ENCODE measurements at places on chromosomes 5 and 9.

- DNase-seq = no peak
These were observed 50.5 kb upstream of the FCN1 start for GRCh38 chr9:134968011-134968822.

DNA sequence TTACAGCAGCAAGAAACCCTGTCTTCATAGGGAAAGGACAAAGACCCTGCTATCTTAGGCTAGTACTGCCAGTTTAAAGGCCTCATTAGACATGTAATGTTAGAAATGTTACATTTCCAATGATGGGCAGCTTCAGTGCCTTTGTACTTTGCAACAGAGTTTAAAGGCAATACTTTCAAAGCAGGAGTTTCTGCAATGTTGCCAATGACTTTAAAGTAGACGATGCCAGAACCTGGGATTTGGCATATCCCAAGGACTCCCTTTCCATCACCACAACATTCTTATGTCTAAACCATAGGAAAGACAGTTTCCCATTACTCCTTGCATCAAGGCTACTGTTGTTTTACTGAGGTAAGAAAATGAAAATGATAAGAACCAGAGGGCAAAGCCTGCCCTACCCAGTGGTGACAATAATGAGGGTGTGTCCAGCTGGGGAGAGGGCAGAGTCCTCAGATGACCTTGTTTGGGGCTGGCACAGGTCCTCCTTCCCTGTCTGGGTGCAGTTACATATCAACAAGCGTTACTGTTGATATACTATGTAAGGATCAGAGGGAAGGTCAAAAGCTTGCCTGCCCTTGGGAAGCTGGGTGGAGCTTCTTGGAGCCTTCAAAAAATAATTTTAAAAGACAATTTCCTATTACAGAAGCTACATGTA, 27.5 kb upstream of the MLANA start:
- no peak for DNase-seq

- DNase-seq = no peak
These were observed 81.7 kb downstream of the KCNT1 start for GRCh38 chr9:135783540-135784245.

DNA sequence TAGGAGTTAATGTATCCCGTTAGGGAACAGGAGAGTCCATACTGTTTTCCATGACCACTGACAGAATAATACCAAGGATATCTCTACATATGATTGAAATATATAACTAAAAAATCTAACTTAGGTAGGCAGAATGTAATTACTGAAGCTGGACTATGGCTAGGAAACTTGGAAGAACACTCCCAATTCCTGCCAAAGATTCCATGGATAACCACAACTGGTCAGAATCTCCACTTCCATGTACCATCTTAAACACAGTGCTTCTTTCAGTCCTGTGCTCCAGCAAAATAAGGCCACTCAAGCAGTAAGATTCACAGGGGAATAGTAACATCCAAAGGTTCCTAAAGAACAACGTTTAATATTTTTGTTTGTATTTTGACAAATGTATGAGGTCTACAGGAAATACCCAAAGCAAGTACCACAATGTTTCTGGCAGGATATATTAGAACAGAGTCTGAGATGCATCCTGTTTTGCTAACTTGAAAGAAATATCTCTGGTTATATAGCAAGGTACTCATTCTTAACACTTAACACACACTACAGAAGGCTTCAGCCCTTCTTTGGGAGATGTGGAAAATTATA, 295.0 kb downstream of the ADAMTS6 start:
- DNase-seq = no peak

DNA sequence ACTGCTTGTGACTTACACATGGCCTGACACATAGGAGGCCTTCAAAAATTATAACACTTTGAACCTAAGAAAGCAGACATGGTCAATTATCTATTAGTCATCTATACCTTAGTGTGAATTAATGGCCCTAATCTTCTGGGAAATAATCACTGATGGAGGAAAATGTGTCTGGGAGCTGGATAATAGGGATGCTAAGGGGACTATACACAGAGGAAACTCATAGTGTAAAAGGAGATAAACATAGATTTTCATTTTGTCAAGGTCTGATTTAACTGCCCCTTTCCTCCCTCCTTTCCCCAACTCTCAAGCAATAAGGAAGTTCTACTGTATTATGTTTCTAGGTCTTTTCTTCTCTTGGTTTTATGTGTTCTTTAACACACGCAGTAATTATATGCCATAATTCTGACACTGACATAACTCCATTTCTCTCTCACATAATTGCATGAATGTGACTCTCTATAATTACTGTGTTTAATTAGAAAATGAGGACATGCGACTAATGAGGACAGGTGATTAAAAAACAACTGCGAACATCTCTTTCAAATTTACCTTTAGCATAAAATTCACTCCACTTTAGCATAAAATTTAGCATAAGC, 18.7 kb upstream of the PRELID2 start:
- DNase-seq = no peak

- no peak for DNase-seq
These were observed 237.9 kb upstream of the CD180 start for GRCh38 chr5:67434466-67434865.

DNA sequence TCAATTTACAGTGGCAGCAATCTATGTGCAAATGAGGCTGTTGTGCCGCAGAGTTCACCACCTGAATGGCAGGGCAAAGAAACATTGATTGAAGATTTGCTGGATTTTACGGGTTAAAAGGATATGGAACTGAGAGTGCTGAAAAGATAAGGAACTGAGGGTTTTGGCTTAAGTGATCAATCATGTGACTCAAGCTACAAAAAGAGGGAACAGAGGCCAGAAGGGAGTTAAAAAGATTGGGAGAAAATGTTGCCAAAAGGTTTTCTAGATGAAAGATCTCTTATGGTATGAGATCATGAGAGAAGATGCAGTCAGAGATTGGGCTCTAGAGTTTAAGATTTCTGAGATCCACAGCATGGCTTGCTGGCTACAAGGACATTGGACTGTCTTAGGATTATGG, 7.9 kb upstream of the RIMOC1 start:
- no peak for DNase-seq

DNA sequence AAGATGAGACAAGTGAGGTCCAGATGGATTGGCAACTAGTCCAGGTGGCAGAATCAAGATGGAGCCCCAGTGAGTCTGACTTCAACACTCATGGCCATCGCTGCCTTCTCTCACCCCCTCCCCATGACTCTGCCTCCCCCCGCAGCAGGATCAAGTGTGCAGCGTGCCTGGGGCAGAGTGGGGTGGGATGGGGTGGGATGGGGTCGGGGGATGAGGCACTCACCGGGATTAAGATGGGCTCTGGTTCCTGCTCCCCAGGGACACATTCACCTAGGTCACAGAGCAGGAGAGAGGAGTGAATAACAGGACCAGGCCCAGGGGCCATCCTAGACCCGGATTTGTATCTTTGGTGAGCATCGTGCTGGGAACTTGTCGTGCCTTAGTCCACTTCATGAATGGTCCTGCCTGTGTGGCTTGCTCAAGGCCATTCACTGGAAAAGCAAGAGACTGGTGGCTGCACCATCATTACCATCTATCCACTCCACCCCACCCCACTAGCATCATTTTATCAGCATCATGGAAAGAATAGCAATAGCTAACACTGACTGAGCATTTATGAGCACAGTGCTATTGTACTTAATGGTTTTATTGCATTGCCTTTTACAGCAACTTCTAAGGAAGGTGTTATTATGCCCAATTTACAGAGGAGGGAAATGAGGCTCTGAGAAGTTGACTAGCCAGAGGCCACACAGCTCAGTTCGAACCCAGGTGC, 8.5 kb downstream of the AMBP start:
- no peak for DNase-seq

DNA sequence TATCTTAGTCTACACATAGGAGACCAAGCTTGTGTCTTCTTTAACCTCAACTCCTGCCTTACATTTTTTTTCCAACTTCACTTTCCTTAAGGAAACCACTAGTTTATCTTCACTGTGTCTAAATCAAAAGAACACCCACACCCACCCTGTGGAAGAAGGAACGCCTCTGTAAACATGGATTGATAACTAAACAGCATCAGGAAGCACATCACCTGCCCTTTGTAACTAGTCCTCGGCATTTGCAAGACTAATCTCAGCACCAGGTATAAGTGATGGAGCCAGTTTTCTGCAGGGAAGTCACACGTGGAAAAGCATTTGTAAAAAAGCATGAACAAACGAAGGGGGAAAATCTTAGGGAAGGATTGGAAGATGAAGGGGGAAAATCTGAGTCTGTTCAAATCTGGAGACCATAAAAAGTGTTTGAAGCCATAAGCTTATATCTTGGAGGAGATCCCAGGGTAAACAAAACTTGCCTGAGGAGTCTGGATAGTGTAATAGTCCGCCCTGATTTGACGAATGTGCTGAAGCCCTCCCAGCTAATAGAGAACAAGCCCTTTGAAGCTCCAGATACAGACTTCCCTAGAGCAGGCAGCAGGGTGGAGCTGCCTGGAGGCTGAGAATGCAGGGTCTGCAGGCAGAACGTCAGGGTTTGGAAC, 117.3 kb upstream of the LHFPL2 start:
- DNase-seq = no peak

- no peak for DNase-seq
These were observed 285.8 kb downstream of the ZNF608 start for GRCh38 chr5:124460642-124461041.

GRCh38 chr5:55227664-55228430, 732 bp upstream of the MCIDAS start:
- no peak for DNase-seq

- no peak for DNase-seq
These were observed 44.4 kb upstream of the AFAP1L1 start for GRCh38 chr5:149227168-149227826.

- peak; percentile 25 for DNase-seq
These were observed 12.2 kb upstream of the HSPB3 start for GRCh38 chr5:54443270-54443669.

GRCh38 chr9:21682981-21683380, 119.5 kb upstream of the MTAP start:
- no peak for DNase-seq

DNA sequence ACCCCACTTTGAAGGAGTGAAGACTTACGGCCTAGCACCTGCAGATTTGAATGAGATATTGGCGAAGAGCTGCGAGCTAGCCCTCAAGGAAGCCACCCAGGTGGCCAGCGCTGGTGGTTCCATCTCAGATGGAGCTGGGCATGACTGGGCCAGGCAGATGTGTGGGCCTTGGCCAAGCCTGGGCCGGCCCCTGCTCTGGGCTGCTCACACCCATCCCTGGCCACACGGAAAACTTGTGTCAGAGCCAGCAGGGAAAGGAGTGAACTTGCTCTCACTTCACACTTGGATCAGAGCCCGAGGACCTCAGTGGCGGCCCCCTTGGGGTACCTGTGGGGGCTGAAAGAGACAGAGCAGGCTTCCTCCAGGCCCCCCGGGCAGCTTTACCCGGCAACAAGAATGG, 44.2 kb downstream of the ROPN1L start:
- DNase-seq = no peak

DNA sequence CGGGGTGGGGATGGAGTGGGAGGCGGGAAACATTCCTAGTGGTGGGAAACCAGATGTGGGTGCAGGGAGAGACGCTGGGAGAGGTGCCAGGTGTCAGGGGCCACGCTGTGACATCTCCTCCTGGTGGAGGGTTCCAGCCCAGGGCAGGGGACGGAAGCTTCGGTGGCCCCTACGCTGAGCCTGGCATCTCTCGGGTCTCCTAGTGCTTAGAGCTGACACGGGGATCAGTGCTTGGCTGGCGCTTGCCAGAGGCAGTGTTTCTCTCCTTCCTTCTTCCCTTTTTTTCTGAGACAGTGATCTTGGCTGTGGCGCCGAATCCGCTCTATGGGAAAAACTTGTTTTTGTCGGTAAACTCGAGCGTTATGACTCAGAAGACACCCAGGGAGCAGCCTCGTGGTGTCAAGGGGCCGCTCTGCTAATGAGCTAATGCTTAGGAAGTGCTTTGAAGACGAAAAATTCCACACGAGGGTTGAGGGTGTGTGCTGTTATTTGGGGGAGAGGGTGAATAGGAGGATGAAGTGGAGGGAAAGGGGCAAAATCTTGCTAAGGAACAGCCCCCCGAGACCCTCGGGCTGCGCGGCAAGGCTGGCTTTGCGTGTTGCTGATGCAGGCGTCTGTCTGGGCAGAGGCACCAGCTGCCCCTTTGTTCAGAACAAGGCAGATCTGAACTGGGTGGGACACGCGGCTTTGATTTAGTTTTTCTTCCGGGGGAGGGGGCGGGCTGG, 20.4 kb upstream of the IER5L start:
- no peak for DNase-seq

- DNase-seq = no peak
These were observed at the start of gene F2RL2 for GRCh38 chr5:76622973-76623596. Gene F2RL2 (minus strand): TSS chr5:76623403. CDS start chr5:76623230, 173 bp downstream.

GRCh38 chr9:37281541-37281940, 141.0 kb upstream of the GRHPR start:
- no peak for DNase-seq

- peak; percentile 49 for DNase-seq
These were observed at the start of gene KLHL3 for GRCh38 chr5:137735555-137736284. Gene KLHL3 (minus strand): TSS chr5:137736089. CDS start chr5:137735646, 443 bp downstream.

- no peak for DNase-seq
These were observed 106.6 kb downstream of the CD180 start for GRCh38 chr5:67090040-67090439.

- DNase-seq = no peak
These were observed 582.7 kb upstream of the DMAC1 start for GRCh38 chr9:8382266-8382665.

- DNase-seq = no peak
These were observed at the start of gene LCN1 for GRCh38 chr9:135520916-135521607. Gene LCN1 (plus strand): TSS chr9:135521440. CDS start chr9:135521498, 58 bp downstream.

DNA sequence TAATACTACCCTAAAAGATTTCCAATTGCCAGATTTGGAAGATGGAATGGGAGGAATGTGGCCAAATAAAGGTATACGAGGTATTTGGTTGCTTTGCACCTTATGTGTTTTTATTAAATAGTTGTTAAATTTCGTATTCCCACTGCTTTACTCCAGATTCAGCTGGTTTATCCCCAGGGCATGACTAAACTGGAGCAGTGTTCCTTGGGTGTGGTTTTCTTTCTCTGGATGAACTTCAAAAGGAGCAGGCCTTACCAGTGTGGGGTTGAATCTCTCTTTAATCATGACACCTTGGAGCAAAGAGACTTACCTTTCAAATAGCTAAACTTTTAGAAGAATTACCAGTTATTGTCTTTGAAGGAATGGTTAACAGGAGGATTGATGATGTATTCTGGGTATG, 121.7 kb upstream of the BNC2 start:
- no peak for DNase-seq

- no peak for DNase-seq
These were observed 23.0 kb downstream of the TMOD1 start for GRCh38 chr9:97524424-97524823.

DNA sequence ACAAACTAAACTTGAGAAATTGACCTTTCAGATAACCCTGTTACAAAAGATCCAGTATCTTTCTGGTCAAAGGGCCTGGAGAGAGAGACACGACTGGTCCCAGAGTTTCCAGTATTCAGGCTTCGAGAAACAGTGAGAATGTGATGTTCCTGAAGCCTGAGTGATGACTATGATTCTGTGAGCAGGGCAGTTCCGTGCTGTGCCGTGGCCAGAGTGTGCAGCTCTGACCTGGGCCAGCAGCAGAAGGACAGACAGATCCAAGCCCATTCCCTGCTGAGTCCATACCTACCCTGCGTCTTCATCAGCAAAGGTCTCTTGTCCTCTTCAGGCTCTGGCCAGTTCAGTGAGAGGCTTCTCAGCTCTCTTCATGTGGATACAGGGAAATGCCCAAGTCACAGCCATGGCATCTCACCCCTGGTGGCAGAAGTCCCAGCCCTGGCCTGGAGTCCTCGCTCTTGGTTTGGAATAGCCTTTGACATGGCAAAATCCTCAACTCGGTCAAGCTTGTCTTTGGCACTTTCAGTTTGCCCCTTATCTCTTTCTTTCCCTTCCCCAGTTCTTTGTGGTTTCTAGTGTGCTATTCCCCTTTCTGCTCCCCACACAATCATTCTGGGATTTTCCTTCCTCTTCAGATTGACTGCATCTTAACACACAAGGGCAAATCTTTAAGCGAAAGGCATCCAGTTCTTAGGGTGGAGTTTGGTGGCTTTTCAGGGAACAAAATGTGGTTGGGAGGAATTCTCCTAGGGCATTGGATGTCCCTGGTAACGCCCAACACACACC, 107.7 kb downstream of the LIFR start:
- no peak for DNase-seq

Measured in Ammon's horn (tissue), 1 donor.